Lower lobe of right lung (tissue), 2 donors: ENCODE measurements at places on chromosomes 2 and 18. TPM values are rescaled to one million over a fixed set of nuclear protein-coding genes. Genes with fewer than 3 reads are reported as not detected.

- DNase-seq, result no peak
- no peaks in the 10 kb centered on the region for H3K36me3 ChIP-seq
- no peak overlapping the region for H3K4me3 ChIP-seq
- H3K4me1 ChIP-seq, result no peaks in the 10 kb centered on the region
These were observed 78.5 kb downstream of the MDH1 start for GRCh38 chr2:63667132-63667700.

GRCh38 chr18:54843314-54843713, 15.0 kb downstream of the RAB27B start:
- no peak overlapping the region for H3K27ac ChIP-seq
- no peaks in the 10 kb centered on the region for H3K27me3 ChIP-seq
- H3K36me3 ChIP-seq, result no peaks in the 10 kb centered on the region
- H3K4me1 ChIP-seq, result no peaks in the 10 kb centered on the region
- DNase-seq, result no peak

- no peak overlapping the region for H3K27ac ChIP-seq
- DNase-seq, result no peak
- no peaks in the 10 kb centered on the region for H3K27me3 ChIP-seq
- H3K4me3 ChIP-seq, result no peak overlapping the region
These were observed 118.4 kb upstream of the DAPL1 start for GRCh38 chr2:158676696-158677095.

DNA sequence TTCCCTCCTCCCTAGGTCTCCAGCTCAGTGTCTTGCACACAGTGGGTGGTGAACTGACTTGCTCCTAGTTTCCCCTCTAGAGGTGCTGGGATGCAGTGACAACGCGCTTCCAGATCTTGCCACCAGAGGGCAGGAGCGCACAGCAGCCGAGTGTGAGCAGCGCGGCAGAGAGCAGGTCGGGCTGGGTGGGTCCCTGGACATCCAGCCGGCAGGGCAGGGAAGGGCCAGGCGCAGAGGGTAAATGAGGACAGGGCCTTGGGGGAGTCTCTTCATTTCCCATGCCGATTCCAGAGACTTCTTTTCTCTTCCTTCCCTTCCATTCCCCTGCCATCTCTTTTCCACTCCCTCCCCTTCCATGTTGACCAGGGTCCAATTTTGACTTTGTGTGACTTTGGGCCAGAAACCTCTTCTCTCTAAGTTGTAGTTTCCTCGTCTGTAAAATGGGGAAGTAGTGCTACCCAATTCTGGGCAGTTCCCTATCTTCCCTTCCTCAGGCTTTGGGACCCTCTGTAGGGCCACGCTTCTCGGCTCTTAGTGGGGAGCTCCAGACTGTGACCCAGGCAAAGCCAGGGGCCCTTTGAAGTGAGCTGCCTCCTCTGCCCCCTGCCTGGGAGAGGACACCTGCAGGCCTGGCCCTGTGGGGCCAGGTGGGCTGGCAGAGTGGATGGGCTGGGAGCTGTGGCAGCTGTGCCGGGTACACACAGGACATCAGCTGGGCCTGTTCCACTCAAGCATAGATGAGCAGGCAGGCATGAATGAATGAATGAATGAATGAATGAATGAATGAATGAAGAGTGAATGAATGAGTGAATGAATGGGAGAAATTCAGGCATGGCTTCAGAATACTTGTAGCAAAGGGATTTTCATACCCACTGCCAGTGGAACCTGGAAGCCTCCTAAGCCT, 43.3 kb upstream of the TAF1B start:
- peak overlapping the region; percentile 64 for H3K27ac ChIP-seq
- peak; percentile 91 for DNase-seq
- H3K4me1 ChIP-seq, result peaks cover 42% of the 10 kb centered on the region
- no peak overlapping the region for H3K4me3 ChIP-seq
- no peaks in the 10 kb centered on the region for H3K27me3 ChIP-seq

NDC80 gene
- total RNA-seq, result 1.1 TPM

C2orf80 gene
- not detected for total RNA-seq

STK16 gene
- total RNA-seq, result 26.7 TPM

ZNF516 gene
- 28.8 TPM for total RNA-seq
